ENCODE measurements at places on chromosomes 1 and 21.
A peak's percentile ranks its signal among the peaks of the same experiment; 100 is the strongest.

DNA sequence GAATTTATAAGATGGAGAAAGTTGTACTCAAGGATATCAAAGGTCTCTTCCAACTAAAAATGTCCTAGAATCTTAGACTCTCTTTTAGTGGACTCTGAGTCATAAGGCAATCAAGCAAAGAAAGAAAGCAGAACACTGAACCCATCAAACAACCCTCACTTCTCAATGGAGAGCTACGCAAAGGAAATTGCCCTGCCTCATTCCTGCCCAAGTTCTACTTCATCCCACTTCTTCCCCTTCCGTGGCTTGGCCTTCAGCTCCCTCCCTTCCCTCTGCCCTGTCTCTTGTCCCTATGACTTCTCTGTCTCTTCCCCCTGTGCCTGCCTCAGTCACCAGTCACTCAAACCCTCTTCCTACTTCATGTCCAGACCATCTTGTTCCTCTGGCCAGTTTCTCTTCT, 58.5 kb downstream of the RIMS3 start:
- no peak for DNase-seq

GRCh38 chr1:174812656-174813055, 187.1 kb upstream of the CACYBP start:
- no peak for DNase-seq

DNA sequence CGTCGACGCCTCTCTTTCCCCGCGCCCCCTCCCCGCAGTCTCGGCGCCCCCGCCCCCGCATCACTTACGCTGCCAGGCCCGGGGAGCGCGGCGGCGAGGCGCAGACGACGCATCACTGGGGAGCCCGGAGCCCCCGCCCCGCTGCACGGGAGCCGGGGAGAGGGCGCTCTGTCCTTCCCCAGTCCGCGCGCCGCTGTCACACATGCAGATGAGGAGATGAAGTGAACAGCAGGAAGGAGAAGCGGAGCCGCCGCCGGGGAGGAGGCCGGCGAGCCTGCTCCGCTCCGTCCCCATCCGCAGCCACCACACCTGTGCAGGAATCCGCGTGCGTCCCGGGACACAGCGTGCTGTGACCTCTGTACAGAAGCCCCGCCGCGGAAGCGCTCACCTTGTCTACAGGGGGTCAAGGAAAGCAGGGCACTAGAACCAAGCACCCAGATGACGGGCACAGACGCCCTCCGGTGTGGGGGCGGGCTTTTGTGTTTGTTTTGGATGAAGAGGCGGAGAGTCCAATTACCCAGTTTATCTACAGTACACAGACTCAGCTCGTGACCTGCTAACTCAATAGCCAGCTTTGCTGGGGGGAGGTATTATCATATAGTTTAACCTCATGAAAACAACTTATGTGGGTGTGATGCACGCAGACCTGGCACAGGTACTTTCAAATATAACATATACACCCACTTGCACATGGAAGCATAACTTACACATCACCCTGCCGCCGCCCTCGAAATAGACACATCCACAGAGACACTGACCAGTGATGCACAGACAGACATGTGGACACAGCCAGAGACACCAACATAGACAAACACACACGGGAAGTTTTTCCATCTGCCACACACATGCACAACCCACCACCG, 12.4 kb downstream of the KLHDC8A start:
- DNase-seq, result no peak

- DNase-seq, result no peak
Measured at GRCh38 chr1:17198476-17199258, 6.3 kb upstream of the PADI1 start.

- no peak for DNase-seq
Measured at GRCh38 chr1:54463259-54464030, 57.3 kb upstream of the SSBP3 start.

DNA sequence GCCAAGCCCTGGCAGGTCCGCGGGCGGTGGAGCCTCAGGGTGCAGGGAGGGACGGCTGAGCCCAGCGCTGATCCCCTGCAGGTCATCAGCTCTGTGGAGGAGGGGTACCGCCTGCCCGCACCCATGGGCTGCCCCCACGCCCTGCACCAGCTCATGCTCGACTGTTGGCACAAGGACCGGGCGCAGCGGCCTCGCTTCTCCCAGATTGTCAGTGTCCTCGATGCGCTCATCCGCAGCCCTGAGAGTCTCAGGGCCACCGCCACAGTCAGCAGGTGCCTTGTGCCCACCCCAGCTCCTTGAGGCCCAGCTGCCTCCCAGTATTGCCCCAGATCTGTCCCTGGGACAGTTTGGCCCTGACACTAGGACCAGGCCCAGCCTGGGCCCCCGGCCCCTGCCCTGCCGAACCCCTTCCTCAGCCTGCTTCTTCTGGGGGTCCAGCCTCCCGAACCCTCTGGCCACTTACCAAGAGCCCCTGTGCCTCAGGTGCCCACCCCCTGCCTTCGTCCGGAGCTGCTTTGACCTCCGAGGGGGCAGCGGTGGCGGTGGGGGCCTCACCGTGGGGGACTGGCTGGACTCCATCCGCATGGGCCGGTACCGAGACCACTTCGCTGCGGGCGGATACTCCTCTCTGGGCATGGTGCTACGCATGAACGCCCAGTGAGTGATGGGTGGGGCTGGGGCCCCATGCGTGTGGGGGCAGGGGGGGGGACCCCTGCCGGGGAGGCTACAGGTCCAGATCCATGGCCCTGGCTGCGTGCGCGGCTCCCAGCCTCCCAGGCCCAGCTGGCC, 35.4 kb upstream of the C1QA start:
- no peak for DNase-seq

- no peak for DNase-seq
Measured at GRCh38 chr1:184513421-184513820, 126.6 kb downstream of the C1orf21 start.

DNA sequence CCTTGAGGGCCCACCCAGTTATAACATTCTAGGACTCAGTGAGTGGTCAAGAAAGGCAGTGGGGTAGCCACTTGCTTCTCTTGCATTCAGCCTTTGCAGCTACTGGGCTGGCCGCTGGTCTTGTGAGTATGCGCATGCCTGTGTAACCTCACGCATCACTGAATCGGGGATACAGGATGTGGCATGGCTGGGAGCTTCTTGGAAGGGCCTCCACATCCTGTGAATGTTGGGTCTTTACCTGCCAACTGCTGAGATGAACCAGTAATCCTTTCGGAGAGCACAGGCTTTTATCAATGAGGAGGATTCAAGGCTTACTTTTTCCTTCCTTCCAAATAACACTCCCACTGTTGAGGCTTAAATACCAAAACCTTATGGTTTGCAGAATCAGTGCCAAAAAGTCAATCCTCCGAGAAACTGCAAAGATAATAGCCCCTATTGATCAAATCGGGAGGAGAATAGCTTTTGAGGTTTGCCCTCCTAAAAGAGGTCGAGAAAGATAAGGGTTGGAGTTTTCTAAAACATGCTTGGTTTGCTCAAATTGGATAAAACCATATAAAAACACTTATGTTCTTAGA, 198.9 kb upstream of the UBE2U start:
- peak; percentile 25 for DNase-seq

DNA sequence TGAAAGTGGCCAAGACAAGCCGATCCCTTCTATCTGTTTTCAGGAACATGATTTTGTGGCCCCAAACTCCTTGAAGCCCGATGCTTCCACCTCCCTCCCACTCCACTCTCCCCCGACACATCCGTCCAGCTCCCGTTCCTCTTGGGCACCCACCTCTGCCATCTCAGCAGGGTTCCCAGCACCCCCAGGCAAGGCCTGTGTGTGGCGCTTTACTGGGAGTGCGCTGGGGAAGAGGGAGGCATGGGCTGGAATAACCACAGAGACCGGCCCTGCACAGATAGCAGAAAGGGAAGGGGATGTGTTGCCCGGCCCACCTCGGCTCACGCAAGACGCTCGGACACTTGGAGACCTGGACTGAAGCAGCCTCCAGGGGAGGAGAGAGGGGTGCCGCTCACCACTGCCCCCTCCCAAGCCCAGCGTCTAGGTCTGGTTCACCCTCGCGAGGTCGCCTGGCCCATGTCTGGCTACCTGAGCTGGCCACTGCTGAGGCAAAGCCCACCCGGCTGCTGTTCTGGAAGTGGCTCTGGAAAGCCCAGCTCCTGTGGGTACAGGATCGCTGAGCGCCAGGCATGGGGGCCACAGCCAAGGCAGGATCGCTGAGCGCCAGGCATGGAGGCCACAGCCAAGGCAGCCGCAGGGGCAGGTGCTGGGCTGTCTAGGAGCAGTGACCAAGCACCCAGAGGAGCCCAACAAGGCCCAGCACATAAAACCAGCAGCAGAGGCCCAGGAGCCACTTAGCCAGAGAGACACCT, 23.8 kb upstream of the COL18A1 start:
- DNase-seq, result no peak

- DNase-seq, result peak; percentile 70
Measured at GRCh38 chr1:225318706-225319575, 108.9 kb downstream of the LBR start.

- DNase-seq, result peak; percentile 98
Measured at GRCh38 chr1:12477936-12478611, 139.9 kb downstream of the DHRS3 start.

DNA sequence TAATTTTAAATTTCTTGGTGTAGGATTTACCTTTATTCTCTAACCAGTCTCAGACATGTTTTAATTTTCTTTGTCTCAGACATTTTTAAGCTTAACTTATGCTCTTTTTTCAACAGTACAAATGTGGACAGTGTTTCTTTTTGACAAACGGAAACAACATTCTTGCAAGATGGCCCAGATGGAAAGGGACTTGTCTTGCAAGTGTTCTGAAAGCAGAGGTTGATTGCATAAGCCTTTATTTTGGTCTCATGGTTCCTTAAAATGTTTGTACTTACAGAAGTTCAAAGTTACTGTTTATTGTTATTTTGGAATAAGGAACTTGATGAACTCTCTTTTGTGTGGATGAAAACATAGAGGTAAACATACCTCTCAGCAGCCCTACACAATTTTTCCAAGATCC, 22.9 kb downstream of the SMAP2 start:
- no peak for DNase-seq

- no peak for DNase-seq
Measured at GRCh38 chr1:96346719-96347118, 374.9 kb upstream of the PTBP2 start.

- DNase-seq, result peak; percentile 87
Measured at GRCh38 chr1:228378090-228378872, 28.4 kb downstream of the TRIM11 start.

DNA sequence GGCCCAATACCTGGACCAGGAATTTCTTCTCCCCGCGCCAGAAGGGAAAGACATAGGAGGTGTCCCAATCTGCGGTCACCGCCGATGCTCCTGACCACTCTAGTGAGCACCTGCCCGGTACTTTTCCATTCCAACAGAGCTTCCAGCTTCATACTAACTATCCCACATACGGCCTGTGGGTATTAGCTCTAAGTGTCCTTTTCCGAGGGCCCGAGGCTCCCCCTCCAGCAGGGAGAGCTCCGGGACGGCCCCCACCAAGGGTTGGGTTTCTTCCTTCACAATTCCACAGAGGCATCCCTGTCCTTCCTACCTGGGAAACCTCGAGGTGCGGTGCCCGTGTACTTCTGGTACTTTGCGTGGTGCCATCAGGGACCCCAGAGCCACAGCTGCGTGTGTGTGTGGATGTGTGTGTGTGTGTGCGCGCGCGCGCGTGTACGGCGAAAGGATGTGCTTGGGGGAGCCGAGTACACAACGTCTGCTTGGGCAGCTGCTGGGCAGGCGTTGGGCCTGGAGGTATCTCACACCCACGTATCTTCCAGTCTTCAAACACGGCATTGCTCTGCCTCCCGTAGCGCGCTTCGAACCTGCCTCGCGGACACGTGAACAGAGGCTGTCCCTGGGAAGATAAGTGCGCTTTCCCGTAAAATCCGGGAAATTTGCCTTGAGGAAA, 2.4 kb upstream of the SIM2 start:
- no peak for DNase-seq

DNA sequence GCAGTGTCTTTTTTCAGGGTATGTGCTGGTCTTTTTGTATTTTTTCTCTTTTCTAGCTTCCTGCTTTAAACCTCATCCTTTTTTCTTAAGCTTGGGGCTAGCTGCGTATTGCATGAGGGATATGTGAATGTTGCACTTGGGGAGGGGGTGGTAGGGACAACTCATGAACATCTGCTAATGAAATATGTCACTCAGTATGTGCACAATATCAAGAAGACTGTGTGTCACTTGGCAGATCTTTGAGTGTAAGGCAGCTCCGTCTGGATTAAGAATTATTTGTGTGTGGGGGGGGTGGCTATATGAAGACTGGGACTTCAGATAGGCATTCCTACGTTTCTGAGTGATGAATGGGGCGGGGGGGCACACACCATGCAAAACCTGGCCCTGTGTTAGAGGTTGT, 170.4 kb upstream of the CACNA1E start:
- no peak for DNase-seq

DNA sequence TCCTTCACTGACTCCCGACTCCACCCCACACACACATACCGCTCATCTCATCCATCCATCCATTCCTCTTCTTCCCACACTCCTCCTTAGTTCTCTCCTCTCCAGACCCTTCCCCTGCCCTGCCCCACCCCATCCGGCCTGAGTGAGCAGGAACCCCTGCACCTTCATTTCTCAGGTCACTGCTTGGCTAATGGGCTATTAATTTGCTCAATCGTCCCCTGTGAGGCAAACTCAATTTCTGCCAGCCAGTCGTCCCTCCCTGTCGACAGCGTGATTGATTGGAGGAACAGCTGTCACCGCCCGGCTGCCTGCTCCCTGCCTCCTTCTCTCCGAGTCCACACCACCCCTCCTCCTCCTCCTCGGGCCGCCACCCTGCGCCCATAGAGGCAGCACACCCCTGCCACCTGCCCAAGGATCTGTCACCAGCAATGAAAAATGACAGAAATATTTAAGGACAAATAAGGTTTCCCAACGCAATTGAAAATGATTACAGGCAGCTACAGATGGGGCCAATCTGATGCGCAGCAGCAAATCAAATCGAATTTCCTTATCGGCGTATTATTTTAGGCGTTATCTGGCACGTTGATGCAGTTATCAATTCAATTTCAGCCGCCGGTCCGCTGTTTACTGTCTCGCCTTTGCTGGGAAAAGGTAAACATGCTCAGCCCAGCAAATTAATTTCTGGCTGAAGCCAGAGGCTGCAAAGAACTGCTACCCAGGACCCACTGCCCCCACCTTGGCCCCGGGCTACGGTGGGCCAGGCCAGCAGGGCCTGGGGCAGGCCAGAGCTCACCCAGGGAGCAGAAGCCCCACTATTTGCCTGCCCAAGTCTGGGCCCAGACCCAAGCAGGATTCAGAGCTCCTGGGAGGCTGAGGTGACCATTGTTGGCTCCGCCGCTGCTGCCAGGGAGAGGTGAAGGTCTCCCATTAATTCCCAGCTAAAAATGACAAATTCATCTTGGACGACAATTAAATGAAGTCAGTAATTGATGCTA, 71.3 kb downstream of the TMEM53 start:
- no peak for DNase-seq

- no peak for DNase-seq
Measured at GRCh38 chr1:47686731-47687630, 249.1 kb downstream of the FOXD2 start.

GRCh38 chr1:163401211-163401610, 79.5 kb downstream of the NUF2 start:
- no peak for DNase-seq

GRCh38 chr1:21494196-21494595, 15.0 kb upstream of the ALPL start:
- DNase-seq, result no peak
